Spinal cord (tissue), 10 donors: ENCODE measurements at places on chromosomes 1 and 21.

- no peak for DNase-seq
These were observed 24.3 kb upstream of the GRHL3 start for GRCh38 chr1:24294716-24295371.

DNA sequence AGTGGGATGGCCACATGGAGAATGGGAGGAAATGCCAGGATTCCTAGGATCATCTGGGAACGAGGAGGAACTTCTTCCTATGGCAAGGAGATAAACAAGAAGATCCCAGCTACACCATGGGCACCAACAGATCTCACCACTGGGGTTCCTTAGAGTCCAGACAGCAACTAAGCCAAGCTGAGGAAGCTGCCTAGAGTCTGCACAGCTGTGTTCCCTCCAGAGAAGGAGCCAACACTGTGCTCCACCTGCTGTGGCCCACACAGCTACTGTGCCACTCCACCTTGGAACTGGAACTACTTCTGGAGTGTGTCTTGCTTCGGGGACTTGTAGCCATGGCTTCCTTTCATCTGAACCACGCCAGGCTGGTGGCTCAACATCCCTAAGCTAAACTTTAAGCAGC lies 6.0 kb downstream of the IFNAR1 start:
- DNase-seq = no peak

DNA sequence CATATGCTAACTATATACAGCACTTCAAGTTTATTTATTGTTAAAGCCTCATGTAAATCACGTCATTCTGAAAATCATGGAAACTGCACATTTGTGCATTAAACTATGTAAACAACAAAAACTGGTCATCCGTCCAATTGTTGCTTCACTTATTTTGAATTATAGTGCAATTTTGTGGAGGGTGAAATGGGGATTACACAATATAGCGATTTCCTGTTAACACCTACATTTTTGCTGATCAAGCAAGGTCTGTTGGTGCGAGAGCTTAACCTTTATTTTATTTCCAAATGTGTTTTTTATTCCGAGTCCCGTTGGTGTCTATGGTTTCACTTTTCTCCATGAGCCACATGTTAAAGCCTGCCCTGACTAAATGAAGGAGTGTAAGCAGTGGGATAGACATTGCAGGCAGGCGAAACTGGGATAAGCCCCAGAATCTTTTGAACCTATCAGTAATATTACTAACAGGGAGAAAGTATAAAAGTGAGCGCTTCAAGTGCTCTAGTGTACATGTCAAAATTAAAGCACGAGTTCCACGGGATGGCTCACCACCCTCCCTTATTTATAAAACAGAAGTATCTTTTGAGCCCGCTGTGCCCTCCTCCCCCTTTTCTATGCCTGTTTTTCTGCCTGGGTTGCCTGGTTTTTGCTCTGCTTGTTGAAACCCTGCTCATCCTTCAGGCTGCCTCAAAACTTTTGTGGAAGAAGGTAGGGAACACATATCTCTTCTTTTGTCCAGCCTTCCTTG lies 120.7 kb downstream of the NFIA start:
- no peak for DNase-seq

DNA sequence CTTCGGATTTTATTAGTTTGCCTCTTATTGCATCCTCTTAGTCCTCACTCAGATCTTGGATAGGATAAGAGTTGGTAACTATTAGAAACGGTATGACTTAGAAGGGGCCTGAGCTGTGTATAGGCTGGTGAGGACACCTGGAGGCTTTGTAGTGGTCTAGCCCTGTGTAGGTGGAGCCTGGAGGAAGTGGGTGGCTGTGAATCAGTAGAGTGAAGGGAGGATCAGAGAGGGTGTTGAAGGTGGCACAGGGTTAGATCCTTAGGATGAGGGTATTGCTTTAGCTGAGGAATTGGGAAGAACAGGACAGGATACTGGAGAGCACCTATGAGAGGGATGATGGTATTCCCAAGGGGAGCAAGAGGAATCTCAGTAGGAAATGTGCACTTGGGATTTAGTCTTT lies 5.7 kb downstream of the VANGL1 start:
- no peak for DNase-seq

GRCh38 chr21:34534522-34534921 lies 22.5 kb upstream of the KCNE1 start:
- no peak for DNase-seq

DNA sequence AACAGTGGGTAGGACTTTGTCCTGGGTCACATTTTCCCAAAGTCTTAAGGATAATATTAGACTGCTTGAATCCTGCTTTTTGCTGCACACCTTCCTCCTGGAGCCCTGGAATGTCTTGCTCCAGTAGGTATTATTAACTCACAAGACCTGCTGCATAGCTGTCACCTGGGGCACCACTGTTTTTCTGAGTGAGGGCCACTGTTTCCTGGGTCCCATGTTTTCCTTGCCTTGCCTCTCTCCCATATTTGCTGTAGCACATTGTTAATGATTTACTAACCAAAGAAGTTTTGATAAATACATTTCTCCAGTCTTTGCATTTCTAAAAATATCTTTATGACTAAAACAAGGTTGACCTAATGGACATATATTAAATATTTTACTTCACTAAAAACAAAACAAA lies 22.5 kb upstream of the FCAMR start:
- DNase-seq = no peak

DNA sequence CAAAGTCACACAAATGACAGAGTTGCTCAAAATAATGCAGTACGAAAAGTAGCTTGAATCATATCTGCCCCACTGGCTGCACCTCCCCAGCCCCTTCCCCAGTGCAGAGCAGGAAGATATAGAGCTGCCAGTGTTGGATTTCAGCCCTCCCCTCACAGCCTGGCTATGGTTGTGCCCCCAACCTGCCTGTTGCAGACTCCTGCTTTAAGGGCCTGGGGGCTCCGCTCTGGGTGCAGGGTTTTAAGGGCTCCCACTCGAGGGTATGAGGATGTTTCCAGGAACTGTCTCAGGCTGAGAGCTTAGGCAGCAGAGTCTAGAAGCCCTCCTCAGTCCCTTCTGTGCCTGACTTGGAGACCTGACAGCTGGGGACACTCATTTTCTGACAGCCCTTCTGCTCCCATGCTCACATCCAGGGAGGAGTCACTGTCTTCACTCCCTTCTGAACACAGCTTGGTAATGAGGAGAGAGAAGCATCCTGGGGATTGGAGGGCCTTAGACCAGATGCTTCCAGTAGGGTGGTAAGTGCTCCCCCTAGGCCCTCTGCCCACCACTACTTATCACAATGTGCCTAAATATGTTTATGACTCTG lies 4.6 kb downstream of the S100A9 start:
- no peak for DNase-seq

DNA sequence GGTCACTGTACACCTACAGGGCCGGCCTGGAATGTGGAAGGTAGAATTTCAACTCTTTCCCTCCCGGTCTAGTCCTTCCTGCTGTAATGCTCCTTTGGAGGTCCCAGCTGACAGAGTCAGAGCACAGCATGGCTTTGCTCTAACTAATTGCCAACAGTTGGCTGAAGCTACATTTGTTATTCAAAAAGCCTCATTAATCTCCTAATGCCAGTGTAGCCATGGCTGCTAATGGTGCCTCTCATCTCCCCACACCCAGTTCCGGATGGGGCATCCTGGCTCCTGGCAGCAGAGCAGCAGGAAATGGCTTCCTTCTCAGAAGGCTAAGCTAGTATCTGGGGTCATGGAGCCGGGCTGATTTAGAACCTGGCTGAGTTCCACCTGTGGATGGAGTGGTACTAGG lies 18.7 kb upstream of the CAMK1G start:
- no peak for DNase-seq

GRCh38 chr1:226738995-226739695 lies at the start of gene ITPKB:
Gene ITPKB (minus strand): TSS chr1:226739282. CDS start chr1:226737458, 1,824 bp downstream.
- DNase-seq = no peak

- DNase-seq = no peak
These were observed 11.4 kb downstream of the MROH7 start for GRCh38 chr1:54653036-54653435.

DNA sequence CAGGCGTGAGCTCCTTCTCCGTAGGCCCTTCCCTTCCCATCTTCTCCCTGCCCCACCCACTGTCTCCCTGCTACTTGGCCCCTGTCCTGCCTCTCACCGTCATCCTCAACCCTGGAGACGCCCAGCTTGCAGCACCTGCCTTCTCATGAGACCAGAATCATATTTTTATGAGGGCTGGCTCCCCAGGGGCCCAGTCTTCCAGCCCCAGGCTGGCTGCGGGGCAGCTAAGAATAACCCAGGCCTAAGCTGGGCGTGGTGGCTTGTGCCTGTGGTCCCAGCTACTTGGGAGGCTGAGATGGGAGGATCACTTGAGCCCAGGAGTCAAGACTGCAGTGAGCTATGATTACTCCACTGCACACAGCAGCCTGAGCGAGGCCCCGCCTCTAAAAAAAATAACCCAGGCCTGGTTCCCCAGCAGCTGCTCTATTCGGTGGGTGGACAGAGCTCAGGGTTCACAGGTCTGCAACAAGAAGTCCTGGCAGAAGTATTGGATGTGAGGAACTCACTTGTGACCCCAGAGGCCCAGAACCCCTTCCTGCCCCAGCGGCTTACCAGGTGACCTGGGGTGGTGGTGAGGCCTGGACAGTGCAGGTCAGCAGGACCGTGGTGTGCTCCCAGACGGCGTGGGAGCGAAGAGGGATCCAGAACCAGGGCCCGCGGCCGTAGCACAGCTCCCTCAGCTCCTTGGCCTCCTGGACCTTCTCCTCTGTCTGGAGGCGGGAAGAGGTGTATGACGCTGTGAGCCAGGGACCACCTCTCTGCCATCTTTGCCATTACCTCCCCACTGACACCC lies 6.4 kb downstream of the MYOM3 start:
- no peak for DNase-seq

DNA sequence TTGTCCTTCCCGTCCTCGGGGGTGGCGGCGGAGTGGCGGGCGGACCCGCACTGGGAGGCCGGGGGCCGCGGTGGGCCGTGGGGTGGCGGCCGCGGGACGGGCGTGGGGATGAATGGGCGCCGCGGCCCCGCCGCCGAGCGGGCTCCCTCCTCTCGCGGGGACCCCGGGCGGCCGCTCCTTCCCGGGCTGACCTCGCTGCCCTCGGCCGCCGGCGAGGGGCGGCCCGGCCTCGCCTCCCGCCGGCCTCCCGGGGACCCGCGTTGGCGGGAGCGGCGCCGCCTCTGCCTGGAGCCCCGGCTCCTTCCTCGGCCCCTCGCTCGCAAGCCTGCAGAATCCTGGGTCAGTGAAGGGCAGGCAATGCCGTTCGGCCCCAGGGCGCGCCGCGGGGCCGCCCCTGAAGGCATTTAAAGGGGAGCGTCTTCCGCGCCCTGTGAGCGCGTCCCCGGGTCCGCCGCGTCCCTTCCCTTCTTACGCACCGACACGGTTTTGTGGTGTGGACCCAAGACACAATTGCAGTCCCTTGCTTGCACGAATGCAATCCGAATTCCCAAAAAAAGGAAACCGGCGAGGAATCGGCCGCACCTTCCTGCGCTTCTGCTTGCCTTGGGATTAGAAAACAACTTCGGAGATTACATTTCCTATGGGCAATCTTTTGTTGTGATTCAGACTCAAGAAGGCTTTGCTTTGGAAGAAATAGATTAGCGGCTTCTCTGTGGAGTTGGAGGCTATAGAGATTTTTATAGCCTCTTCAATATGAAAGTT lies 776 bp downstream of the ITSN1 start:
- DNase-seq = no peak

GRCh38 chr1:228496494-228496893 lies 9.3 kb downstream of the RNF187 start:
- no peak for DNase-seq

DNA sequence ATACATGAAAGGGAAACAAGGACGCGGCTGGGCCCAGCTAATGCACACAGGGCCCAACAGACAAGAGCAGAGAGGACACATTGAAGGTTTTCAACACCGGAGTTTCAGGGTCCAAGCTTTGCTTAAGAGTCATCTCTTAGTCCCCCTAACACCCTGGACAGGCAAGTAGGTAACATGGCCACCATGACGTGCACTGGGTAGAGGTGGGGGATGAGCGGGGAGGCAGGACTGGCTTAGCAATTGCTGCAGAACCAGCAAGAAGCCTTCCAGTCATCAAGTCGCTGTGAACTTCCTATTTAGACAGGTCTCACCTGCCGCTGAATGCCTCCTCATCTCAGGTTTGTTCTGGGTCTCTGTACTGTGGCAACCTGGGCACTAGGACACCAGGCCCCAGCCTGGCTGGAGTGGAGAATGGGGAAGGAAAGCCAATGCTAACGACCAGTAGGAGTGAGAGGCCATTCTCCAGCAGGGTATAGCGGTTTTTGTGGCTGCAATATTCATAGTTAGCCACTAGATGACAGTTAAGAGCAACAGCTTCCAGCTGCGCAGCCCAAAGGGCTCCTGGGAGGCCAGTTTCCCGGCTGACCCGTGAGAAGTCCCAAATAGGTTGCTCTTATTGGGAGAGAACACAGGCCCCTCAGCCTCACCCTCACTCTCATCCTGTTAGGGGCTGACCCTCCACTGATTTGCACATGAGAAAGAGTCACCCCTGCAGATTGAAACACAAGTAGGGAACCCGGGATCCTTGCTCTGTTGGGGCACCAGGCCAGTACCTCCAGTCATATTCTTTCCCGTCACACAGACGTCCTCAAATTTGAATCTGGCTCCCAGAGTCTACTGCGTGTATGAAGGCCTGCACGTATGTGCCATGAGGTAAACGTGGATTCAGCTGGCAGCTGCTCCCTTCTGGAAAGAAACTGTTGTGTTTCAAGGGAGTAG lies 6.0 kb upstream of the PIGC start:
- peak; percentile 48 for DNase-seq

- no peak for DNase-seq
These were observed 110.5 kb upstream of the COL6A1 start for GRCh38 chr21:45870851-45871615.

GRCh38 chr1:184176058-184176457 lies 124.5 kb downstream of the TSEN15 start:
- DNase-seq = no peak

DNA sequence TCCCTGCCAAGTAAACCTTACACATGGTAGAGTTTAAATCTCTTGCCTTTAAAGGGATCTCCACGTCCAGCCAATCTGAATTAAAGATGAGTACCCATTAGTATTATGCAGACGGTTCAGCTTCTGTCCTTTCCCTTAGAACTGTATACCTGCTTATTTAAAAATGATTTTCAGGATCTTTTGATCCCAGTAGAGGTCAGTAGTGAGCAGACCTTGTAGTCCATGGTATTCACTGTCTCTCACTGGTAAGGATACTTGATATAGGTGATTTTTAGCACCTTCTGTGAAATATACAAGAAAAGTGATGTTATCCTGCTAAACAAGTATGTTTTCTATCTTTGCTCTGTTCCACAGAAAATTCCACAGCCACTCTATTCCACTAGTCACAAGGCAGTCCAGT lies 1211.6 kb upstream of the ADGRL4 start:
- DNase-seq = peak; percentile 86

- no peak for DNase-seq
These were observed 8.4 kb upstream of the C1orf185 start for GRCh38 chr1:51093581-51093980.

- DNase-seq = no peak
These were observed 100.3 kb downstream of the BEND5 start for GRCh38 chr1:48676376-48676775.

- no peak for DNase-seq
These were observed 40.6 kb downstream of the LHX4 start for GRCh38 chr1:180270530-180271271.

- no peak for DNase-seq
These were observed 123.9 kb upstream of the GRIK3 start for GRCh38 chr1:37158113-37158749.
